NCI-H146 (cell line): ENCODE measurements at places on chromosomes 1 and 21.
A peak's percentile ranks its signal among the peaks of the same experiment; 100 is the strongest.

DNA sequence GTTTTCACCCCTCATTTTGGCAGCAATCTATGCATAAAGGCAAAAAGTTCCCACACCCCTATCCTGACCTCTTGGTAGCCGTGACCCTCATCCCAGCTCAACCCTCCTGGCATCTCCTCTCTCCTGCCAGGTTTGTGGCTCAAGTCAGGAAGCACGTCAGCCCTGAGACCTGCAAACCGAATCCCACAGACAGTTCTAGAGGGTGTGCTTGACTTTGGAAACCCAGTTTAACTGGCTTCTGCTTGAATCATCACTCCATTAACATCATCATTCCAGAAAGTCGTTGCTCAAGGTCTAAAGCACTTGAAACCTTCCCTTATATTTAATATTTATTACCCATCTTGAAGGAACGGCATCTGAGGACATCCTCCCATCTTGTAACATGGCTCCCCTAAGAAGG, 133.4 kb upstream of the ERG start:
- no peak for DNase-seq

- DNase-seq, result no peak
Measured at GRCh38 chr1:25526753-25527152, 16.7 kb upstream of the LDLRAP1 start.

DNA sequence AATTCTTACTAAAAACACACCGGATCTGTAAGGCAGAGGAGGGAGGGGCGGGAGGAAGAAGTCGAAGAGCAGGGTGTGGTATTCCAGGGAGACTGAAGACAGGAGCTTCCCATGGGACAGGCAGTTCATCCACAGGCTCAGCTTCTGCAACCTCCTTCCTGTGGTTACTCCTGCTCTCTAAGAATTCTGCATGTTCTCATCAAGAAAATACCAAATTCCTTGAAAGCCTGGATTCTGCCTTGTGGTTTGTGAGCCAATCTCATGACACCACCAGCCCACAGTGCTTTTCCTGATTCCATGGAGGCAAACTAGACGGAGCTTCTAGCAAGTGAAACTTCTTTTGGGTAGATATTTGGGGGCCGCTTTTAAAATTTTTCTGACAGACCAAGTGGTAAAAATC, 1.1 kb upstream of the ST6GALNAC3 start:
- no peak for DNase-seq

- peak; percentile 17 for DNase-seq
Measured at GRCh38 chr1:164557270-164557669, 1.7 kb upstream of the PBX1 start.

- DNase-seq, result no peak
Measured at GRCh38 chr1:98104289-98104688, 183.5 kb upstream of the DPYD start.

GRCh38 chr1:197307136-197307535, 39.1 kb downstream of the CRB1 start:
- DNase-seq, result no peak

DNA sequence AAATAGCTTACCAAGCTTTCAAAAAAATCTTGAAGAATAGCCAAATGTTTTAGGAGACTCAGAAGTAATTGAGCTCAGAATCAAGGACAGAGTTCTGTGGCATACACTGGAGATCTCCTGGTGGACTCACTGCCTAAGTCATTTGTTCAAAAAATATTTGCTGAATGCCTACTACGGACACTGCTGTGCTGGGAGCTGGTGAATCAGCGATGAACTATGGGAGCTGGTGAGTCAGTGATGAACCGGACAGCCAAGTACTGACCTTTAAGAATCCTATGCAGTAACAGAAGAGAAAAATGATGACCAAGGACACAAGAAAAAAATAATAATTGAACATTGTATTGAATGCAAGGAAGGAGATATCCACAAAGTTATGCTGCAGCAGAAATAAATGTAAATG, 717.9 kb upstream of the CXADR start:
- no peak for DNase-seq

DNA sequence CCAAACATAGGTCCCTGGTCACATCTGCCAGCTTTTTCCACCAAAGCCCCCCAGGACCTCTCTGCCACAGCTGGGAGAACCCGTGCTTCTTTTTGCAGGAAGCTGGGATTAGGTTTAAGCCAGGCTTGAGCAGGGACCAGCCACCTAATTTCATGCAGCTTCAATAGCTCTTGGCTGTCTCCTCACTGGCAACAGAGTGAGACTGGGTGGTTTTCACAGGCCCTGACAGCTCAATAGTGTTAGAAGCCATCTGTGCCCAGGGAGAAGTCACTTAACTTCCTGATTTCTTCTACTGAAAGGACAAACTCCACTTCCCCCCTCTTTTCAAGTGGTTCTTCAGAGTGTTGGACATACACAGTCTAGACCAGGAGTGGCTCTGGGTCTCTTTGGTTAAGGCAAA, 20.4 kb upstream of the SRSF4 start:
- DNase-seq, result no peak
